ENCODE measurements at places on chromosomes 1 and 21.

DNA sequence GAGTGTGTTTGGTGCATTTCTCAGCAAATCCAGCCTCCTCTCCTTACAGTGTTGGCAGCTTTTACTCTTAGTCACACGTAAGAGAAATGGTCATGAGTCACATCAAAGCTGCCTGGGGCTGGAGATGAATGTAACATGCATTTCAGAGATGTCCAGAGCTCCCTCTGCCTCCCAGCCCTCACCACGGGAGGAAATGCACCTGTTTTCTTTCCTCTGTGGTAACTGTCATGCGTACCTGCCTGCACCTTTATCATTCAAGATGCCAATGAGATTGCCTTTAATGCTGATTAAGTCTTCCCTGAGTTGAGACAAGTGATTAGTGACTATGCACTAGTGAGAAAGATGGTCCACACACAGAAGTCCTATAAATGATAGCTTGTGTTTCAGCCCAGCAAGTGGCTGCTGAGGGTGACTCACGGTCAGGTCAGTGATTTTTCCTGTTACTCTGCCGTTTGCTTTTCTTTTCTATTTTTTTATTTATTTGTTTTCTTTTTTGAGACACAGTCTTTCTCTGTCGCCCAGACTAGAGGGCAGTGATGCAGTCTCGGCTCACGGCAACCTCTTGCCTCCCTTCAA lies 277.3 kb upstream of the FMN2 start:
- no peak for DNase-seq

DNA sequence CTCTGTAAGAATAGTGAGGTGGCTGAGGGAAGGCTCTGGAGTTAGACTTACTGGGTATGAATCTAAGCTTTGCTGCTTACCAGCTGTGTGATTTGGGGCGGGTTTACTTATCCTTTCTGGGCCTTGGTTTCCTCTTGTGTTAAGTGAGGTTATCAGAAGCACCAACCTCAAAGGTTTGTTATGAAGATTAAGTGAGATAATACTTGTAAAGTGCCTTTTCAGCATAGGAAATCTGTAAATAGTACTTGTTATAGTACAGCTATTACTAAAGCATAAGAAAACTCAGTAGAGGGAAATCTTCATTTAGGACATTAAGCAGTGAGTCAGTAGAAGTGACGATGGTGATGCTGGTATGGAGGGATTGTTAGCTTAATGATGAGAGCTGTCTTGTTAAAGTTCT lies 12.1 kb downstream of the HHAT start:
- no peak for DNase-seq

- DNase-seq = no peak
Measured at GRCh38 chr1:206488466-206488865, 18.2 kb downstream of the IKBKE start.

GRCh38 chr1:33074193-33074945 lies 6.6 kb upstream of the AZIN2 start:
- no peak for DNase-seq

GRCh38 chr21:44793592-44794374 lies 7.8 kb downstream of the UBE2G2 start:
- no peak for DNase-seq

GRCh38 chr21:29656504-29657239 lies 283.1 kb downstream of the GRIK1 start:
- no peak for DNase-seq

DNA sequence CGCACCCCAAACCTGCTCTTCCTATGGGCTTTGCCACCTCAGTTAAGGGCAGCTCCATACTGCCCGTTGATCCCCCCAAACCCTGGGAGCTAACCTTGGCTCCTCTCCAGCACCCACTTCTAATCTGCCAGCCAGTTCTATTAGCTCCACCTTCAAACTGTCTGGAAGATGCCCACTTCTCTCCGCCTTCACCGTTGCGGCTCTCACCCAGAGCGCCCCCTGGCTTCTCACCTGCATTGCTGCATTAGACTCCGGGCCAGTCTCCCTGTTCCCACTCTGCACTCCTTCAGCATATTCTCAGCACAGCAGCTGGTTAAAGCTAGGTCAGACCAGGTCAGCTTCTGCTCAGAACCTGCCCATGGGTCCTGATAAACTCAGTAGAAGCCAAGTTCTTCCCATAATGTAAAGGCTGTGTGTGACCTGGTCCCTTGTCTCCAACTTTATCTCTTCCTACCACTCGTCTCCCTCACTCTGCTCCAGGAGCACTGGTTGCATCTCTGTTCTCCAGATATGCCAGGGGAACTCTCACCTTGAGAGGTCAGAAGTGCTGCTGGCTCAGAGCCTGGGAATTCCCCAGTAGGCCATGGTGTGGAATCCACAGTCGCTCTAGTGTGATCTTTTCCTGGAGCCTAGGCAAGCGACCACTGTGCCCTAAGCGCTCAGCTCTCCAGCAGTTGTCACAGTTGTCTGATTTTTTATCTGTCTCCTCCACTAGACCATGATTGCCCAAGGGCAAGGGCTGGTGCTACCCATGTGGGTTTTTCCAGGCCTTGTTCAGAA lies 150.3 kb downstream of the HMGB4 start:
- no peak for DNase-seq

GRCh38 chr1:156517748-156518147 lies 17.2 kb upstream of the MEF2D start:
- no peak for DNase-seq

GRCh38 chr1:206706298-206706791 lies 21.6 kb downstream of the MAPKAPK2 start:
- no peak for DNase-seq

GRCh38 chr1:191460234-191460633 lies 698.0 kb upstream of the RGS18 start:
- DNase-seq = no peak

GRCh38 chr21:41761211-41761933 lies 5.5 kb downstream of the RIPK4 start:
- DNase-seq = no peak
